Activated naive CD8-positive, alpha-beta T cell treated with anti-CD3 and anti-CD28 coated beads, Interleukin-2, amount 10 ng/mL, durations not matched to agents 7 days and 5 days (primary cell): ENCODE measurements at places on chromosomes 16 and 17.

DNA sequence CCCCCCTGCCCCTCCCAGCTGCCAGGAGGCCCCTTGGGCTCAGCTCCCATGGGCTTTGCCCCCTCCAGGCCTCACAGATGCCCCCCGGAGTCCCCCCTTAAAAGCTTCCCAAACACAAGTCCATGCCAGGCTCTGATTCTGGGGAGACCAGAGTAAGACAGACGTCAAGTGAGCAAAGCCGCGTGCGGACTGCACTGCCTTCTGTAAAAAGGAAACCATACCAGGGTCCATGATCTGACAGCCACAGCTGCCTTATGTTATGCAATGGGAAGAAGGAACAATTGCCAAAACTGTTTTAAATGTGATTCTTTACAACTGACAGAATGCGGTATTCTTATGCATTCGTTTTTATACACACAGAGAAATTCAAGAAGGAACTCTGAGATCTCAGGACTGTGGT, 17.9 kb upstream of the HEXD start:
- DNase-seq: no peak

- no peak for DNase-seq
These were observed 45.4 kb downstream of the STH start for GRCh38 chr17:46044286-46044928.

- DNase-seq: no peak
These were observed 173.1 kb downstream of the RPTOR start for GRCh38 chr17:80717720-80718083.

DNA sequence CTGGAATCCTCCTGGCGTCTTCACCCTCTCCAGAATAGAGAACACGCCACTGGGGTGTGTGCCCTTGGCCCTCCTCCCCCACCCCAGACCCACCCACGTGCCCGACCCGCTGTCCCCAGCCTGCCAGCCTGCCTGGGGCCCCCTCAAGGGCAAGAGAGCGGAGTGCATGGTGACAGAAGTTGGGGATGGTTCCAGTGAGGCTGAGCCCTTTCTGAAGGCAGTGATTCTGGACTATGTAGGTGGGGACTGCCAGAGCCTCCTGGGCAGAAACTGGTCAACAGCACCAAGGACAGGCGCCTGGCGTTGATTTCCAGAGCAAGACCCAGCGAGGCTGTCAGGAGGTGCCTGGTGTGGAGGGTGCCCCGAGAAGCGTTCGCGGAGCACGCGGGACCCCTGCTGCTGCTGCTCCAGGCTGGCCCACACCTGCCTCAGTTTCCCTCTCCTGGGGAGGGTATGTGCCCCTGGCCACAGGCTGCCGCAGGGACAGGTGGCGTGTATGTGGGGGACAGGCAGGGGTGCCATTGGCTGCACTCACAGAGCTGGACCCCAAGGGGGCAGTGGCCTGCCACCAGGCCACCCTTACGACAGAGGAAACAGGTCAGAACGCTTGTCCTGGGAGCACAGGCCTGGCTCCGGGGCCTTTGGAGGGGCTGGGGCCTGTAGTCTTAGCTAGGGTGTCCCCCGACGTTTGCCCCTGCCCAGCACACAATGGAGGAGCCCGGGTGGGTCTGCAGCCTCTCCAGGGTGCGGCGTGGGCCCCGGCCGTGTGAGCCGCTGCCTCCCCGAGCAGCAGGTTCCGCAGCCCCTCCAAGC, 1.2 kb downstream of the SSTR5 start:
- no peak for DNase-seq

GRCh38 chr17:48445248-48445620, 15.2 kb upstream of the SKAP1 start:
- no peak for DNase-seq

DNA sequence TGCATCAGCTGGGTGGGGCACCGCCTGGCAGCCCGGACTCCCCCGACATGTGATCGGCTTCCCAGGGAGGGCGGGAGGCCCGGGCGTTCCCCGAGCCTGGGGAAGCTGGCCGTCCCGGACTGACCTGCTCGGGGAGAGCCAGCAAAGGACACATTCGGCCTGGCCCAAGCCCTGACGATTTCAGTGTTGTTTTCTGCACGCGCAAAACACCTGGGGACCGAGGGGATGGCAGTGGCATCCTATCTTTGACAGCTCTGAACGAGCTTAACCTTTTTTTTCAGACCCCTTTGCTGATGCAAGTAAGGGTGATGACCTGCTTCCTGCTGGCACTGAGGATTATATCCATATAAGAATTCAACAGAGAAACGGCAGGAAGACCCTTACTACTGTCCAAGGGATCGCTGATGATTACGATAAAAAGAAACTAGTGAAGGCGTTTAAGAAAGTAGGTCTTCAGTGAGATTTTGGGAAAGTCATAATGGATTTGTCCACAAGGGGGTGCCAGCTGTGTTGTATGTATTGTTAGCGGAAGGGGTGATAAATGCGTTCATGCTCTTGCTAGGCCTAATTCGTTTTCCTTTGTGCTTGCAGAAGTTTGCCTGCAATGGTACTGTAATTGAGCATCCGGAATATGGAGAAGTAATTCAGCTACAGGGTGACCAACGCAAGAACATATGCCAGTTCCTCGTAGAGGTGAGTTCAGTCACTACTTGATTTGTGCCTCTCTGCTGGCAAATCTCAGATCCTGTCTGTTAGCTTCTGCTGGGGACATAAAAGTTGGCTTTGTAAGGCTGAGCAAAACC, 1.0 kb downstream of the EIF1 start:
- DNase-seq: no peak

DNA sequence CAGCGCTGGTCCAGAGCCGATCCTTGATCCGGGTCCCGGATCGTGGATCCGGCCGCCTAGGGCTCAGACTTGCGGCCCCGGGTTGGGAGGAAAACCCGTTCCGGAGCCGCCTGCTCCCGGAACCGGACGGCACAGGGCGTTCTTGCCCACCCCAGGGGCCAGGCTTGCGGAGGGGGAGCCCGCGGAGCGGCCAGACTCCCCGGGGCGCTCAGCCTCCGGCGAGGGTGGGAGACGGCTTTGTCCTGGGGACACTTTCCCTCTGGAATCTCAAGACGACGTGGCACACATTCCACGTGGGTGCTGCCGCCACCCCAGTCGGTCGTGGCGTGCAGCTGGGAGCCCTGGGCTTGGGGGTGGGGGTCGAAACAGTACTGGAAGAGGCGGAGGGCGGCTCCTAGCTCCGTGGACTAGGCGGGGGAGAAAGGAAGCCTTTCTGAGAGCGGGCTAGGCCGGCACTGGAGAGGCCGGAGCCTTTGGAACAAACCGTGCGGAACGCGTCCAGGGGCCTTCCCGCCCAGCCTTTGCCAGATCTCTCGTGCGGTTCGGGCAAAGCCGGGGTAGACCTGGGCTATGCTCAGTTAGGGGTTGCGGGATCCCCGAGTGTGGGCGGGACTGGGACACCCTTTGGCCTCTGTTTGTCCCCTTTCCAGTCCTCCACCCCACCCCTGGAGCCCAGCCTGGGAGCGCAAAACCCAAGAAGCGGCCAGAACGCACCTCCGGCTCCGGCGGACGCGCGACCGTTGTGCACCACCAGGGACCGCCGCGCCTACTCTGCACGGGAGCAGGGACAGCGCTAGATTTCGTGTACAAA, 26.5 kb downstream of the SREBF1 start:
- no peak for DNase-seq

DNA sequence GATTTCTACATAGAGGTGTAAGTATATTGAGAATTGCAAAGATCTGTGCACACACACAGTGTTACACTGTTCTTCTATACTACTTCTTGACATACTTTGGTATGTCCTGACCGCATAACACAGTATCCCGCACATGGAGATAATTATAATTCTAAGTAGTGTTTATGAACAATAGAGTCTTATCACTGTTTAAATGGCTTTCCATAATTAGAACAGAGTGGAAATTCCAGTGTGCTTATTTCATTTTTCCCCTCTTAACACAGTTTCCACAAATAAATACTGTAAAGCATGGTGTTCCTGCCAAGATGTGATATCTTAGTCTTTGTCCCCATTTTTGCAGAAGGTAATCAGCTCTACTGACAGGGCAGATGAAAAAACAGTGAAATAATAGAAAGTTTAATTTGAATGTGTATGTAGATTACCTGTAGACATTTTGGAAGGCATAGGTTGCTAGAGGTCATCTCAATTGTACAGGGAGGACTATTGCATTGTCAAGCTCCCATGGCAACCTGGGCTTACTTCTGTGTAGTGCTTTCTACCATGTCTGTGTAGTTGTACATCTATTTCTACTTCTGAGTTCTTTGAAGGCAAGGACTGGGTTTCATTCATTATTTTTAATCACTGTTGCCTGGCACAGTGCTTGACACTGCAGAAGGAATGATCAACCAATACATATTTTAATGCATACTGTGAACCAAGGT, 10.1 kb upstream of the KRT28 start:
- no peak for DNase-seq

DNA sequence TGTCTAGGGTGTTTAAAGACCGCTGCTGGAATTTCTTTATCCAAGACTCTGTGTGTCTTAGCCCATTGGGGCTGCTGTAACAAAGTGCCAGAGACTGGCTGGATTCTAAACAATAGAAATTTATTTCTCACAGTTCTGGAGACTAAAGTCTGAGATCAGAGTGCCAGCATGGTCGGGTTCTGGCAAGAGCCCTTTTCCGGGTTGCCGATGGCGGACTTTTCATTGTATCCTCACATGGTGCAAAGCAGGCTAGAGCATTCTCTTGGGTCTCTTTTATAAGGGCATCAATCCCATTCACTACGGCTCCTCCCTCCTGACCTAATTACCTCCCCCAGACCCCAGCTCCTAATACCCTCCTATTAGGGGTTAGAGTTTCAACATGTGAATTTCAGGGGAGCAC, 9.5 kb downstream of the NLRC5 start:
- peak; percentile 17 for DNase-seq

DNA sequence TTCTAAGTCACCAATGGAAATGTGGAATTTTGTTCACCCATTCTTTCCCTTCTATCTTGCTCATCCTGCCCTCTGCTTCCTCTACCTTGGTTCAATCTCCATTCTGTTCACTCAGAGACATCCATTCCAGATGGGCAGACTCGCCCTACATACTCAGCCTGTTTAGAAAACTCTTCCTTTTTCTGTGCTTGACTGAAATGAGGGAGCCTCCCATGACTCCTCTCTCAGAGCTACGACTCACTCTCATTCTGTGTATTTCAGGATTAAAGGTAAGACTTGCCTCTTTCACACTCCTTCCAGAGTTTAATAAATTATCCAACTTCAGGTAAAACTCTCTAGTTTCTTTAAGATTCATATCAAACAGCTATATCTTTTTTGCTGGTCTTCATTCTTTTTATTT, 182.8 kb downstream of the HS3ST3A1 start:
- no peak for DNase-seq

DNA sequence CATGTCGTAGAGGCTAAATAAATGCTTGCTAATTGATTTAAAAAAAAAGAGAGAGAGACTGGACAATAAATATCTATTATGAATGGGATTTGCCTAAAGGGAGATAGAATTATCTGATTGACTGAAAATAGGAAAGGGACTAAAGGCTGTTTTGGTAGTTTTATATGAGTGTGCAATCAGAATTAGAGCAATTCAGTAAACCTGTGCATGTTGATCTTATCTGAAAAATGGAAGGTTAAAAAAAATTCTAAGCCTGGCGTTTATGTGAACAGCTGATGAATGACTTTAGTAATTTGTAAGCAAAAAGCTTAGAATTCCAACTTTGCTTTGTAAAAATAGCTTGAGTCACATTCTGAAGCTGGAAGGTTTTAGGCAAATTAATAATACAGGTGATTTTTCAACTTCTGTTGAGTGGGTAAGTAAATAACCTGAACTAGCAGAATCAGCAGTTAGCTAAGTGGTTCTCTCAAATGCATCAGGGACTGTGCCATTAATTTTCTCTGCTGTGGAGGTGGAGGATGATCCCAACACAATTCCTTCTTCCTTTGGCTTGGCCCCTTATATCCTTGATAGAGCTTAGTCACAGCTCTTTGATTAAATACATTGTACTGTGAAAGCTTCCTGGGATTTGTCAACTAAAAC, 254.4 kb downstream of the PHKB start:
- no peak for DNase-seq

DNA sequence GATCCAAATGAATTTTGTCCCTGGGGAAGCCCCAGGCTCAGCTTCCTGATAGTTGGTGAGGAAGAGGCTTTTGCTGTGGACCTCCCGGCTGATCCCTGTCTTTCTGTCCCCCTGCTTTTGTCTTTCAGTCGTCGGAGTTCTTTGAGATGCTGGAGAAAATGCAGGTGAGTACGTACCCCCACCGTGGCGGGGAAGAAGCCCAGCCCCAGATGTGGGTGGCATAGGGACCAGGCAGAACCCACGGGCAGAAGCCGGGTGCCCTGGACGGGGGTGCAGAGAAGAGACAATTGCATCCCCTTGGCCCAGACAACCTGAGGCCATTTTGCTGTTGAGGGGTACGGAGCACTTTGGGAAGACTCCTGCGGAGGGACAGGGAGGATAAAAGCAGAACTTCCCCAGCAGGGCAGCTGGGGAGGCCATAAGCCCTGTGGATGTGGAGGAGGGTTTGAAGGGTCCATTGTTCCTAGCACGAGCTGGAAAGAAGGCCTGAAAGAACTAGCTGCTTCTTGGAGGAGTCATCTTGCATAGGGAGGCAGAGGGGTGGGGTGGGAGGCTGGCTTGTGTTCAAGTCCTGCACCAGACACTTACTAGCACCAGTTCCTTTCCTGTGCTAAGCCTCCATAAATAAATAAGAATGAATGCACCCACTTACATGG, 105.6 kb downstream of the OR1D5 start:
- DNase-seq: no peak

DNA sequence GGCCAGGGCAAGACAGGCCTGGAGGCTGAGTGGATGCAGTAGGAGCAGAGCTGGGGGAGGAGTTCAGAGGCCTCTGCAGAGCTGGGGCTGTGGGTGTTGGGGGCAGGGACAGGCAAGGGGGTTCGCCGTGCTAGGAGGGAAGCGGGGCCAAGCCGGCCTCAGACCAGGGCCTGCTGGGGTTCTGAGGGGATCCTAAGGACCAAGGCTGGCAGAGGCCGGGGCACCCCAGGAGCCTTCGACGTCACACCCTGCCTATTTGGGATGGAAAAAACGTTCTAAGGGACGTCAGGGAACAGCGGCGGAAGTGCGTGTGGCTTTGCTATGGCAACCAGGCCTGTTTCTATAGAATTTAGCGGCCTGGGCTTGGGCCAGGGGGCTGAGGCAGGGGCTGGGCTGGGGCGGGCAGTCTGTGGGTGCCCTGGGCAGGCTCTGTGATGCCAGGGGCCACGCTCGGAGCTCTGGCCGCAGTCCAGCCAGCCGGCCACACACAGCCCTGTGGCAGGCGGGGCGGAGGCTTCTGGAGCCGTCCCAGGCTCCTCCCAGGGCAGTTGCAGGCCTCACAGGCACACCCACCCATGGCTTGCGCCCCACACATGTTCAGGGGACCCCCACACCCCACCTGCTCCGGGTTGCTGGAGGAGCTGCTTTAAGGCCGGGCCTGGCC, 3.7 kb downstream of the TRAF7 start:
- no peak for DNase-seq

GRCh38 chr16:3625911-3626732, 14.7 kb upstream of the SLX4 start:
- DNase-seq: no peak
